Esophagus squamous epithelium (tissue), 5 donors: ENCODE measurements at places on chromosomes 16 and 17.

DNA sequence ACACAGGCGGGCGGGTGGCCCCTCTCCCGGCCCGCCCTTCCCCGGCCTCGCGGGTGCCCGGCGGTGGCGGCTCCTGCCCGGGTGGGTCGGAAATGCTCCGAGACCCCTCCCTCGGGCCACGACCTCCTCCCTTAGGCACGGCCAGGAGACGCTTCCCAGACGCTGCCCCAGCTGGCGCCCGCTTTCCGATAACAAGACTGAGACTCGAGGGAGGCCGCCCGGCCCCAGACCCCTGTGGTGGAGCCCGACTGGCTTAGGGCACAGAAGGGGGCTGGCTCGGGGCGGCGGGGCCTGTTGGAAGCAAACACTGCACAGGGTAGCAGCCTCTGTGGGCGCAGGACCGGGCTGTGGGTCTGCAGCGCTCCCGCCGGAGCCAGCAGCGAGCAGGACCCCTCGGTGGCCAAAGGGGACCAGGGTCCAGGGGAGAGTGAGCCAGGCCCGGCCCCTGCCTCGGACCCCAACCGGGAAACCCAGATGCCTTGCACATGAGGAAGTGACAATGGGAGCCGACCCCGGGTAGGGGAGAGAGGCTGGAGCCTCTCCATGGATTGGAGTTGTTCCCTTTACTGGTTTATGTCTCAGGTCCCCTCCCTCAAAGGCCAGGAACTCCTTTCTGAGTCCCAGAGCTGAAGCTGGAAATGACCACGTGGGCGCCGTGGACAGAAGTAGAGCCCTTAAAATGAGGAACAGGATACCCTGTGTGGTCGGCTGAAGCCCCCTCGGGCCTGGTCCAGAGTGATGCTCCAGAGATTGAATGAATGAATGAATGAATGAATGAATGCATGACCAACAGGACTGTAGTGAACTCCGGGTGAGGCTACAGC lies 19.8 kb upstream of the ADCY7 start:
- DNase-seq, result no peak

GRCh38 chr16:80158766-80159165 lies 382.0 kb upstream of the DYNLRB2 start:
- no peak for DNase-seq

GRCh38 chr16:17138801-17139200 lies 332.0 kb downstream of the XYLT1 start:
- no peak for DNase-seq

DNA sequence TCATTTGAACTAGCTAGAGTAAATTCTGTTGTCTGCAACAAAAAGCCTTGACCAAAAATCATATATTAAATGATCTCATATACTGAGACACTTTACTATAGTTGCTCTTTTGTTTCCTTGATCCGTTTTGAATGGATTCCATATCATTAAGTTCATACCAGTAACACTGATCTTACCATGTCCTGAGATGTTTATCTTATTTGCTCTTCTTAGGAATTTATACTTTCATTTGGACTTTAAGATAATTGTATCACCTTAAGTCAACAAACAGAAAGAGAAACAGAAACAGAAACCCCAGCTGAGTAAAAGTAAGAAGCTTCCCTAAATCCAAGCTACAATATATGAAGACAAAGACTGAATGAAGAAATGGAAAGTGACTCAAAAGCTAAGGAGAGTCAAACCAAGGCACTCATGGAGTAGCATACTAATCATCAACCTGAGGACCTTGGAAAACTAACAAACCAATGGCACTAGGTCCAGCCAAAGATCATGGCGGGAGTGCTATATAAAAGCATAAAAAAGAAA lies 106.5 kb upstream of the COX10 start:
- DNase-seq, result no peak

DNA sequence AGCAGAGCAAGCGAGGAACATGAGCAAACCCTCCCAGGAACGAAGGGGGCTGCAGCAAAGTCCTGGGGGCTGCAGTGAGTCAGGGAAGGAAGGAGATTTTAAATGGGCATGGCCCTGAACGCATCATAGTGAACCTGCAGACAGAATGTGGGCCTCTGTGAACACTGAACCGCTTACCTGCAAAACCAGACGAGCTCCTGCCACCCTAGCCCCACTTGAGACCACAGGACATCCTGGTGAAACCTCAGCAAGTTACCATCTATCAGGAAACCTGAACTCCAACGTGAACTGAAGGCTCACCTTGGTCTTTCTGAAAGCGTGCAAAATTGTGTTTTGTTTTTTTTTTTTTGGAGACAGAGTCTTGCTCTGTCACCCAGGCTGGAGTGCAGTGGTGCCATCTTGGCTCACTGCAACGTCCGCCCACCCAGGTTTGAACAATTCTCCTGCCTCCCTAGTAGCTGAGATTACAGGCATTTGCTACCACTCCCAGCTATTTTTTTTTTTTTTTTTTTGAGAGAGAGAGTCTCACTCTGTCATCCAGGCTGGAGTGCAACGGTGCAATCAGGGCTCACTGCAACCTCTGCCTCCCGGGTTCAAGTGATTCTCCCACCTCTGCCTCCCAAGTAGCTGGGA lies 30.8 kb downstream of the FANCA start:
- DNase-seq, result no peak

DNA sequence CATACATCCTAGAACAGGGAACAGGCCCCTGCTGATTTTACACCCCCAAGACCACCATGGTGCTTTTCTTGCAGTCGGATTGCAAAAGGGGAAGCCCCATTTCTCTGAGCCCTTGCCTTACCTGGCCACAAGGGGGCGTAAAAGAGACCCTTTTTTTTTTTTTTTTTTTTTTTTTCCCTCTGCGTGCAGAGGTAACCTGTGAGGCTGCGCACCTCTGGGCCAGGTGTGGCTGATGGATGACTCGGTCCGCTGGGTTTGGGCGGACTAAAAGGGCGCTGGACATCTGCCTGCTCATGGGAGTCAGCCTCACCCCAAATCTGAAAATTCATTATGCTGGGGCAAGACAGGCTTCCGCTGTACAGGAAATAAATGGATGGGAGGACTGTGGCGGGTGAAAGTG lies 281.0 kb downstream of the CBLN1 start:
- DNase-seq, result no peak

DNA sequence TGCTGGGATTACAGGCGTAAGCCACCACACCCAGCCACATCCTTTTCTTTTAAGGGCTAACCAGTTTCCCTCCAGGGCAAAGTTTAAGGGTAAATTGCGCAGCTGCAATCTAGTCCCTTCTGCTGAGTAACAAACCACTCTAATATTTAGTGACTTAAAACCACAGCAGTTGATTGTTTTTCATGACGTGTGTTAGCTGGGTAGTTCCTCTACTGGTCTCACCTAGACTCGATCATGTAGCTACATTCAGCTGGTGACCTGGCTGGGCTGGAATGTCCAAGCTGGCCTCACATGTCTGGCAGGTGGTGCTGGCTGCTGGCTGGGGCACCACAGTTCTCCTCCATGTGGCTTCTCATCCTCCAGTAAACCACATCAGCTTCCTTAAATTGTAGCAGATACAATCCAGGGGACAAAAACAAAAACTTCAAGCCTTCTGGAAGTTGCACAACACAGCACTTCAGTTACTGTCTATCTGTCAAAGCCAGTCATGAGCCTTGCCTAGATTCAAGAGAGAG lies 75.5 kb downstream of the GPRC5B start:
- DNase-seq, result no peak

DNA sequence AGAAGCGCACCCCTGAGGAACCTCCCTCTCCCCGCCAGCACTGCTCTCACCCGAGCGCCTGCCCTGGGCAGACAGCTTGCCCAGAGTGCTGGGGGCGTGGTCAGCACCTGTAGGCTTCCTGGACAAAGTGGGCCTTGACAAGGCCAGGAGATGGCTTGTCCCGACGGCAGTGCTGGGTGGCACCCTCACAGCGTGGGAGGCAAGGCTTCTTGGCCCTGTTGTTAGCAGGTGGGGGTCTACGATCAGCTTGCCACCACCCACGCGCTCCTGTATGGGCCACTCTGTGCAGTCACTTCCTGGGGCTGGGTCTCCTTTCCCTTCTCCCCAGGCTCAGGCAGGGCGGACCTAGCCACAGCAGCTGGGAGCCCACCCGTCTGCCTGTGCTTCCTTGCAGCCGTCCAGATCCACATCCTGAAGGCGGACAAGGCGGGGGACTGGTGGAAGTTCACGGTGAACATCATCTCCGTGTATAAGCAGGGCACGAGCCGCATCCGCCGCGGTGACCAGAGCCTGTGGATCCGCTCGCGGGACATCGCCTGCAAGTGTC lies 218.0 kb downstream of the NTN1 start:
- no peak for DNase-seq
